ENCODE measurements at places on chromosomes 13 and 19.

- no peak for DNase-seq
Observed at GRCh38 chr19:18558604-18559003, 934 bp downstream of the KXD1 start.

GRCh38 chr19:38211151-38211591 lies 12.9 kb downstream of the DPF1 start:
- DNase-seq, result no peak

- DNase-seq, result no peak
Observed at GRCh38 chr19:19502808-19503602, 12.3 kb downstream of the TSSK6 start.

GRCh38 chr13:21673539-21673788 lies 2.6 kb downstream of the FGF9 start:
- no peak for DNase-seq

DNA sequence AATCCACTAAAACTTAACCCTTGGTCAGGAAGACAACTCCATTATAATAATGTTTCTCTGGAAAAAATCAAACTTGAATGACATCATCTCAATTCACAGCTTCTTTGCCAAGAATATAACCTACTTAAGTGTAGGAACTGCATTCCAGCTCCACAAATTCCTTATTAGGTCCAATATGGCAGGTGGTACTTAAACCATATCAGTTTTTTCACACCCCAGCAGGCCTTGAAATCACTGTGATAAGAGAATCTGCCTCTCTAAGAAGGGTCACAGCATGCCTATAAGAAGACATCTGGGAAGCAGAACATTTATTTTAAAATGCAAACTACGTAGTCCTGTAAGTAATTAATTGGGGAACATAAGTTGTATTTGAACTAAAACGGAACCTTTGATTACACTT lies 687.8 kb downstream of the DIAPH3 start:
- DNase-seq, result no peak

GRCh38 chr19:1408300-1409203 lies 1.2 kb downstream of the DAZAP1 start:
- DNase-seq, result peak; percentile 36

DNA sequence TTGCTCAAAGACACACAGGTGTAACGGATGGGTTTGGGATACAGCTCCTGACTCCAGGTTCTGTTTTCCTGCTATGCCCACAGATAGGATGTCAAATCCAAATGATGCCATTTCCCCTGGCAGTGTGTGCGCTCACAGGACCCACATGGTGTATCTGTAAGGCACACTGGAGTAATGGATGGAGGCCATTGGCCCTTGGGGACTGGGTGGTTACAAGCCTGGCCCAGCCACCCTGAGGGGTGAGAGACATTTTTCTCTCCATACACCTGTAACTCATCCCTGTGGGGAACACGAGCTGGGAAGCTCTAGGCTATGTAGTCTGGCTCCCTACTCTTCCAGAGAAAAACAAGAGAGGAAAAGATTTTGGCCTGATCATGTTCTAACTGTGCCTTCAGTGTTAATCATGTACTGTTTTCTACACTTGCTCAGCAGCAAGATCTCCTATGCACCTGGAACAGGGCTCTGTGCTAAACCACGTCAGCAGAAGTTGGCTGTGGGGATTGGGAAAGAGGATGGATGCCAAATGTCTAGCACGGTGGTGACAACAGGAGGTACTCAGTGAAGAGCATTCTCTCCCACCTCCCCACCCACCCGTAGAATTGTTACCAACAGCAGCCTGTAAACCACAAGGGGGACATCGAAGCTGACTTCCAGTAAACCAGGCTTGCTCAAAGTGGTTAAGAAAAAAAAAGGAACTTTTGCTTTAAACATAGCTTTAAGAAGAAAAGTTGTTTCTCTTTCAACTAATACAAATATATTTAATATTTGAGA lies 237.0 kb downstream of the LACC1 start:
- no peak for DNase-seq

GRCh38 chr19:44732235-44733014 lies 16.1 kb upstream of the BCL3 start:
- no peak for DNase-seq

DNA sequence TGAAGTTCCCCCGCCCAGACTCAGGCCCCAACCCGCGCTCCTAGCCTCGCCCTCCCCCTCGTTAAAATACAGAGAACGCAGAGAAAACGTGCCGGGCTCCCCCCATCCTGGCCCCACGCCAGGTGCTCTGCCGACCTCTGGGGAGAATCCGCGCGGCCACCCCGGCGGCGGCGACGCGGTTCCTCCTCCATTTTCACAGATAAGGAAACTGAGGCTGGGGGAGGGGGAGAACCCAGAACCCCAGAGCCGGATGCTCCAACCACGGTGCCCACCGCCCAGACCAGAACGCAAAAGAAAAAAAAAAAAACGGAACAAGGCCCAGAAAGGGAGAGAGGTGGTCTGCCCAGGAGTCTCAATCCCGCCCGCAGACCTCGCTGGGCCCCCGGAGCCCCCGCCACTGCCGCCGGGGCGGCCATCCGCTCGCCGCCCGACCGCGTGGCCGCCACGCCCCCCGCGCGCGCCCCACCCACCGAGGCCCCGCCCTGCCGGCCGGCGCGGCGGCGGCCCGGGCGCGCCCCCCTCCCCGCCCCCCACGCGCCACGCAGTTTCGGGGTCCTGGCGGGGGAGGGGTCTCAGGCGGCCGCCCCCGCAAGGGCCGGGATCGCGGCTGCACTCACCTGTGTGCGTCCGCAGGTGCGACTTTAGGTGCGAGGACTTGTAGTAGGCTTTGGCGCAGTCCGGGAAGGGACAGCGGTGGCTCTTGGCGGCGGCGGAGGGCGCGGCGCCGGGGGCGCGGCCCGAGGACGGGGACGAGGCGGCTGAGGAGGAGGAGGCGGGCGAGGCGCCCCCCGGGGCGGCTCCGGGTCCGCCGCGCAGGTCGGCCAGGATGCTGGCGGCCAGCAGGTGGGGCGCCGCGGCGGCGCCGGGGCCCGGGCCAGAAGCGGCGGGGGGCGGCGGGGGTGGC lies 703 bp downstream of the KLF16 start:
- no peak for DNase-seq

DNA sequence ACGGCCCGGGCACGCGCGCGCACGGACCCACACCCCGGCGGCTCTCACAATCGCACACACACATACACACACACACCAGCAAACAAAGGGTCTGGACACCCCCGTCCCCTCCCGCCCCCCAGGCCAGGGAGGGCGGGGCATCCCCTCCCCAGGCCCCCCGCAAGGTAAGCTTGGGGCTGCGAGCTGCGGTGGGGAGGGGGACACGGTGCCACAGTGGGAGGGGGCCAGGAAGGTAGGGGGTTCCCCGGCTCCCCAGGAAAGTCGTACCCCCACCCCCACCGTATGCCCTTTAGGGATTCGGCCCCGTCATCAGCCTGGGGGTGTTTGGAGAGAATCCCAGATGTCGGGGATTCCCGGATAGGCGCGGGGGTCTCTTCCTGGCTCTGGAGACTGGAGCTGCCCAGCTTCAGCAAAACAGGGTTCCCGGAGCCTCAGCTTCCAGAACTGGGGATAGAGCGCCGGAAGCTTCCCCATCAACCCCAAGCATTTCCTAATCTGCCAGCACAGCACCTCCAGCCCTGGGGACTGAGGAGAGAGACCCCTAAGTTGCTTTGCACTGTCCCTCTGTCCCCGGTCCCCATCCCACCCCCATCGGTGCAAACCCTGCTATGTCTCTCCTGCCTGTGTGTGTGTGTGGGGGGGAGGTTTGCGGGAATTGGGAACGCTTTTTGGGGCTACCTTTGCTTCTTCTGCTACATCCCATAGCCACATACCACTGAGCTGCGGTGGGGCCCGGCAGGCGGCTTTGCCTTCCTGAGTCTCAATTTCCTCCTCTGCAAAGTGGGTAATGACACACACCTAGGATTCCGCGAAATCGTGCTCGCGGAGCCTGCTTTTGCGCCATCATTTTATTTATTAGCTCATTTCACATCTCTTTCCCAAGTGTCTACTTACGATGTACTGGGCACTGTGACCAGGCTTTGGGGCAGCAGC lies 1.8 kb upstream of the CDC37 start:
- DNase-seq, result no peak

DNA sequence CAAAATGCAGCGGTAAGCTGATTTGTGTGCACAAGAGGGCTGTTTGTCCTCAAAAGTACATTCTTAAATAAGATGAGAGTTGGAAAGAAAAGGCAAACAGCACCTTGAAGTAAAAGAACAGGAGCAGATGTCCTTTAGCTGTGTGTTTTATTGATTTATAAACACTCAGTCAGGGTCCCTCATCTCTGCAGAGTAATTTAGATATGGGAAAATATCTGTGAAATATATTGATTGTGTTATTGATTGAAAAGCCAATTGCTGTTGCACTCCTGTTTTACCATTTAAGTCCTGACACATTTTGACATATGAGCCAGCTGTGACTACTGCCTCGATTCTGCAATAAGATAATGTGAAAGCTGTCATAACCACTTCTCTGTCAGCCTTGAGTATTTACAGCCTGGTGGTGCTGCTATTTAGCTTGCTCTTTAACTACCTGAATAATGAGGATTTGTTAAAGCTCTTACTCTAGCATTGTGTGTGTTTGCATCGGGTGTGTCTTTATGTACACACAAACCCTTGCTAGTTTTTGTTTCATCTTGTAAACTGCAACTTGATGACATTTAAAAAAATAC lies 550.1 kb downstream of the DACH1 start:
- DNase-seq, result no peak

DNA sequence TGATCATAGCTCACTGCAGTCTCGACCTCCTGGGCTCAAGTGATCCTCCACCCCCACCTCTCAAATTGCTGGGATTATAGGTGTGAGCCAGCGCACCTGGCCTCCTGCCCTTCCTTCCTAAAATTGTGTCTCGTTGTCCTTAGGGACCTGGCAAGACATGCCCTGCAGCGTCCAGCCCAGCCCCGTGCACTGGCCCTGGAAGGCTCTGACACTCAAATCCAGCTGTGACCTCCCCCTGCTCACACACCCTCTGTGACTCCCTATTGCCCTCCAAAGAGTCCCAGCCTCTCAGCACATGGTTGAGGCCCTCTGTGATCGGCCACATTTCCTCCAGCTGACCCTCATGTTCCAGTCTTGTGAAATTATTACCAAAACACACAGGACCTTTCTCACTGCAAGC lies 4.9 kb downstream of the MPV17L2 start:
- no peak for DNase-seq

- no peak for DNase-seq
Observed at GRCh38 chr19:49129238-49129583, 9.9 kb downstream of the PPFIA3 start.

DNA sequence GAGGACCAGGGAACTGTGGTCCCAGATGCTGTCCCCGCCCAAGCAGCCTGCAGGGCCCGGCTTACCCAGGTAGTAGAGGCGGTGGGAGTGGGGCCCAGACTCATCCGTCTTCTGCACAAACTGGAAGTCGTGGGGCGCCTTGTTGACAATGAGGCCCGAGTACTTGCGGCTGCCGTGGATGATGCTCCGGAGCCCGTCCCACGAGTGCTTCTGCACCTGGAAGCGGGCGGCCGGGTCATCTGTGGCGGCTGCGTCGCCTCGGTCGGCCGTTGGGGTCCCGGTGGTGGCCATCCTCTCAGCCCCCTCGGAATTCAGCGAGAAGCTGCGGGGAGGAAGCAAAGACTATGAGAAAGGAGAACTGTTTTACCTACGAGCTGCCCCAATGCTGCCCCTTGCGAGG lies 9.6 kb downstream of the DPP9 start:
- no peak for DNase-seq

GRCh38 chr19:913080-913748 lies at the start of gene R3HDM4:
Gene R3HDM4 (minus strand): TSS chr19:913219. CDS start chr19:913157, 62 bp downstream.
- DNase-seq, result no peak

- DNase-seq, result no peak
Observed at GRCh38 chr19:38252941-38253691, 3.1 kb downstream of the PPP1R14A start.

DNA sequence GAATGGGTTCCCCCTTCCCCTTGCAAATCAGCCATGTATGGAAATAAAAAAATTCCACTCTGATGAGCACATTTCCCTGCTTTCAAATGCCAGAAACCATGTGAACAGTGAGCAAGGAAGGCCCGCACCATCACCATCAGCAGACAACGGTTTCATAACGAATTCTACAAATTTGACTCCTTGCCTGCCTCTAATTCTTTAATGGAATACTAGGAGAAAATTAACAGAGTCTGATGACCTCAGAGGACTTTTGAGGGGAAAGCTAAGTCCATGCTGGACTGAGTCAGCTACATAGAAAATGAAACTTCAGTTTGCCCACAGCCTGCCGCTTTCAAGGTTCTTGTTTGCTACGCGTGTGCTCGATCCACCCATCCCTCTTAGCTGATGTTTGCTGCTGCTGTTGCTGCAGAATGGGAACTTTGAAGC lies 46.7 kb upstream of the KL start:
- peak; percentile 25 for DNase-seq

DNA sequence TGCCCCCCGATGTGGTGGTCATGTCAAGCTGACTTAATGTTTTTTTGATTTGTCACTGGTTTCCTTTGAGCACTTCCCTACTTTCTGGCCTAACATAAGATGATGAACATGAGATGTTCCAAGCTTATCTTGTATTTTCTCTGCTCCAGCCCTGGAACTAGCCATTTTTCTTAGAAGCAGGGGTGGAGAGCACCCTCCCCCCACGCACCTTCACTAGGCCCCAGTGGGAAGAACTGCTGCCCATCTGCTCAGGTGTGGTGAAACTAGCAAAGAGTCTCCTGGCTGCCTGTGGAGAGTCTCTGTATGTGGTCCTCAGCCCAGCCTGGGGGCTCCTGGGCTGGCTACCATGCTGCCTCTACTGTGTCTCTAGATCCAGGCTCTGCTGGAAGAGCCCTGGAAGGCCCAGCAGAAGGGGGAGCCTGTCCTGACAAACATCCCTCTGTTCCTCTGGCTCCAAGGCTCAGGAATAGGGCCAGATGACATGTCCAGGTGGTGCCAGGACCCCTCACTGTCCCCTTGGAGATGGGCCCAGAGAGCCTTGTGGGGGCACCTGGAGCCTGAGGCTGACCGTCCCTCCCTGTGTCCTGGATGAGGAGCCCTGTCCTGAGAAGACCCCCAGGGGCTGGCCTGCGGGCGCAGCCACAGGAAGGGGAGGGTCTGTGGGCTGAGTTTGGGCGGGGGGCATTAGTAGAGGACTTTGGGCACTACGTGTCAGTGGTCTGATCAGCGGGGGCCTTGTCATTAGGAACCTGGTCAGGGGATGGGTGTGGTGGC lies 4.8 kb upstream of the ZNF14 start:
- no peak for DNase-seq

- peak; percentile 12 for DNase-seq
Observed at GRCh38 chr19:4896372-4896771, 6.3 kb downstream of the ARRDC5 start.

- DNase-seq, result no peak
Observed at GRCh38 chr19:7953576-7953975, 10.1 kb upstream of the TIMM44 start.

DNA sequence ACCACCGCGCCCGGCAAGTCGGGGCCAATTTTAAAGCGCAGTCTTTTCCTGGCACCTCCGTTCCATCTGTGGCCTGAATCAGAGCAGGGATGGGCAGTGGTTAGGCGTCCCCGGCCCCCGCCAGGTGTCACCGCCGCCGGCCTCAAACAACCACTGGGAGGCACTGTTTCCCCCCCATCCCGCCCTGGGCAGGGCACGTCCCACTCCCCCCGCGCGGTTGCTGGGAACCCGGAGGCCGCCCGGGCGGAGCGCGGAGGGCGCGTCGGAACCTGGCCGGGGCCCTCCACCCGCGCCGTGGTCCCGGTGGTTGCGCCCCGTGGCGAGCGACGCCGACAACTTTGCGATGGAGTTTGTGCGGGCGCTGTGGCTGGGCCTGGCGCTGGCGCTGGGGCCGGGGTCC lies at the start of gene GRIN3B:
Gene GRIN3B, plus strand, starts transcription at position 325 of the 400 bp plus-strand sequence. Its CDS starts 19 bp downstream, at position 344.
- no peak for DNase-seq

GRCh38 chr19:50328224-50328872 lies 829 bp downstream of the KCNC3 start:
- DNase-seq, result no peak

Data from astrocyte (in vitro differentiated cells and primary cell).